ENCODE measurements at places on chromosomes 2 and 18.

DNA sequence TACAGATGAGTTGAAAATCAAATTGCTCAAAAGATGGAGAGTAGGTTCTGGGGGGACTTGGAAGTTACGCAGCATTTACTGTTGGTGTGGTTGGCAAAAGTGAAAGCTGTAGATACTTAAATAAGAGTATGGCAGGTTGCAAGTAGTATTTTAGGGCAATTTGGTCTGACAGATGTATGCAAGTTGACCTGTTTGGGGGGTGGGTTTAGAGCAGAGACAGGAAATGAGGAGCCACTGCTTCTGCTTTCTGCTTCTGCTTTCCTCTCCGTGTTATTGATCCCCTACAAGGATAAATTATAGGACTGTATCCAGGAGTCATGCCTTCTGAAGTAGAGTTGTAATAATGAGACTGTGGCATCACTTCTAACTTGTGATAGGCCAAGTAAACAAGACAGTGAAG lies 71.2 kb downstream of the EPAS1 start:
- DNase-seq, result no peak

- no peak for DNase-seq
Observed at GRCh38 chr2:126635281-126635680, 20.7 kb upstream of the GYPC start.

DNA sequence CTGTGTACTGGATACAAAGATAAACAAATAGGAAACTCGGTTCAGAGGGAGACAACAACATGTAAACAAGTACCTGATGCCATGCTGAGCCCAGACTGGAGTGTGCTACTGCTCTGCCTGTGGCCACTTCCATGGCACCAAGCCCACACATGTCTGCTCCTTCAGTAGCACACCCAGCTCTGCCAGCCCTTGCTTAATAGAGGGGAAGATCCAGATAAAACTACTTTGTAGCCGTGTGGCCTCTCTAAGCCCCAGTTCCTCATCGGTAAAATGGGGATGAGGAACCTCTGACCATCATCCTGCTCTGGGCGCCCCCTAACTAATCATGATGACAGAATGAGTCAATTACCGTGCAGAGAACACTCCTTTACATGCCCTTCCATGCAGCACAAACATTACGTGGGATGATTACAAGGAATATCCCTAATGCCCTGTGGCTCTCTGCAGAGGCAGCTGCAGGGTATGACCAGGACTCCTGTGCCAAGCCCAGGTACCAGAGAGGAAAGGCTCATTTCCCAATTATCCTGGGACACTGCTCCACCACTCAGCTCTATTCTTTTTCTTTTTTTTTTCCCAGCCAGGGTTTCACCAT lies 34.9 kb downstream of the DNMT3A start:
- no peak for DNase-seq

GRCh38 chr2:118013221-118013723 lies 598 bp downstream of the CCDC93 start:
- no peak for DNase-seq

- no peak for DNase-seq
Observed at GRCh38 chr2:29562319-29562718, 359.1 kb downstream of the ALK start.

DNA sequence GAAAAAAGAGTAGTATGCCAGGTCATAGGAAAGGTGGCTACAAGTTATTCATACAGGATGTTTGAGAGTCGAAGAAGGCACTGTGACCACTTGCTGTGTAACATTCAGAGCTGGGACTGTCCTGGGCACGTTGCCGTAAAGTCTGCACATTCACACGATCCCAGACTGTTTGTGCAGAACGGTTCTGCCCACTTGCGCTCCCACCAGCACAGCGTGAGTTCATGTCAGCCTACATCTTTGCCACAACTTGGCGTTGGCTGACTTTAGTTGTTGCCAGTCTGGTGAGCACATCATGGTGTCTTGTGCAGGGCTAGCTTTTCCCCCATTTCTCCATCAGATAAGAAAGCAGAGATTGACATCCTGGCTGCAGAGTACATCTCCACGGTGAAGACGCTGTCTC lies 7.0 kb downstream of the ING5 start:
- DNase-seq, result no peak

DNA sequence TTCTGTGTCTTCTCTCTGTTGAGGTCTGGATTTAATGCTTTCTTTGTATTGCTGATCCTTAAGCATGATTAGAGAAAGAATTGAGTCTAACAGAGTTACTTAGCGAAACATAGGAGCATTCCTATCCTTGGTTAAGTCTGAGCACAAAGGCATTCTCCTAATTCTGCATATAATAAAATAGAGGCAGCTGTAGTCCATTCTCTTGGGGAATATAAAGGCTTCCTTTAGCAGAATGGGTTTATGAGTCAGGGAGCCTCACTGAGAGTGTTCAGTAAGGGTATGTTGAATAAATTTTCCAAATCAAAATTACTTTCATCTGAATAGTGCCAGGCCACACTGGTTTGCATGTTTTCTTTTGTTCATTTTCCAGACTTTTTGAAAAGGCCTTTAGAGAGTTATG lies 101.5 kb downstream of the GALNT1 start:
- DNase-seq, result no peak

GRCh38 chr2:230268606-230269243 lies 43.2 kb downstream of the SP140 start:
- no peak for DNase-seq

DNA sequence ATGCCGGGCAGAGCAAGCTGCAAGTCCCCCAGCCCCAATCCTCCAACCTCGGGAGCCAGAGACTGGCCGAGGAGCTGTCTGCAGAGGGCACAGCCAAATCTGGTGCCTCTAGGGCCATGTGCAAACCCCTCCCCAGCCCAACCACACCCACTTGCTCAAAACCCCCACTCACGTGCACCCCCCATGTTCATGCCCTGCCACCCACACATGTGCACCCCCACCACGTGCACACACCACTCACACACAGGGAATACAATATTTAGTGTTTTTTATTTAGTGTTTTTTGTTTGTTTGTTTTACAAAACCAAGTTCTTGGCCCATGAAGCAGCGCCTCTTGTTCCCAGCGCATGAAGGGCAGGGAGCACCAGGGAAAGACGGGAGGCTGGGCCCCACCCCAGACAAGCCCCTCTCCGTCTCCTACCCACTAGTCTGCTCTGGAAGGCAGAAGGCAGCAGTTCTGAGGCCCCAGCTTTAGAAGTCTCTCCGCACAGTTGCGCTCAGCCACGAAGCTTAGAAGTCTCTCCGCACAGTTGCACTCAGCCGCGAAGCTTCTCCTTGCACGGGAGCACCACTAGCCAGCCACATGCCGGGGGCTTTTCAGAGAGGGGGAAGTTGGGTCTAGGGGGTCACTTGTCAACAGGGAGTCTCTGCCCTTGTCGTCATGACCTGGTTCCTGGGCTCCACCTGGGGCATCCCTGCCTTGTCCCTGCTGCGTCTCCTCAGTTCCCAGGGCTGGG lies 276.1 kb upstream of the HDAC4 start:
- no peak for DNase-seq

DNA sequence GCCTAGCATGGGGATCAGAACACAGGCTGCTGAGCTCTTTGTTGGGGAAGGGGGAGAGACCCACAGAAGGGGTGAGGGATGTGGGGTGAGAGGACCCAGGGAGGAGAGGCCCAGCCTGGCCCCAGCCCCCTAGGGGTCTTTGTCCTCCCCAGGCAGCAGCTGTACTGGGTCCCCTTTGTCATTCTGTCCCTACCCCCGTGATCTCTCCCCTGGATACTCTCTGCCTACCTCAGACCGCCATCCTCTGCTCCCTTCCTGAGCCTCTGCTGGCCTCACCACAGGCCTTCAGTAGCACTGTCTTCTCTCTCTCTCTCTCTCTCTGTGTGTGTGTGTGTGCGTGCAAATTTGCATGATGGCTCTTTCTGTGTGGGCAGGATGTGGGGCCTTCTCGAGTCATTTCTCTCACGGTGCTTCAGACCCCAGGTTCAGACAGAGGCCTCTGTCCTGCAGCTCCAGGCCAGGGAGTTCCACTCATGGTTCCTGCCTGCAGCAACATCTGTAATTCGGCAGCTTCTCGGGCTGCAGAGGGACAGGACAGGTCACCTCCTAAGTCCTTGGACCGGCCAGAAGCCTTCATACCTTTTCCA lies 1.4 kb downstream of the PSD4 start:
- no peak for DNase-seq

DNA sequence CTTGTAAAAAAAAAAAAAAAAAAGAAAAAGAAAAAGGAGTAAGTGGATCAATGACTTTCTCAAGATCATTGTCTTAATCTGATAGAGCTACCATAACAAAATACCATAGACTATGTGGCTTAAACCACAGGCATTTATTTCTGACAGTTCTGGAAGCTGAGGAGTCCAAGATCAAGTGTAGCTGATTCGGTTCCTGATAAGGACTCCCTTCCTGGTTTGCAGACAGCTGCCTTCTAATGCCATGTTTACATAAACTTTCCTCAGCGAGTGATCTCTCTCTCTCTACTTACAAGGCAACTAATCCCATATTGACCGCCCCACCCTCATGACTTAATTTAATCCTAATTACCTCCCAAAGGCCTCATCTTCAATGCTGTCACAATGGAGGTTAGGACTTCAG lies 36.5 kb upstream of the SIX2 start:
- no peak for DNase-seq

DNA sequence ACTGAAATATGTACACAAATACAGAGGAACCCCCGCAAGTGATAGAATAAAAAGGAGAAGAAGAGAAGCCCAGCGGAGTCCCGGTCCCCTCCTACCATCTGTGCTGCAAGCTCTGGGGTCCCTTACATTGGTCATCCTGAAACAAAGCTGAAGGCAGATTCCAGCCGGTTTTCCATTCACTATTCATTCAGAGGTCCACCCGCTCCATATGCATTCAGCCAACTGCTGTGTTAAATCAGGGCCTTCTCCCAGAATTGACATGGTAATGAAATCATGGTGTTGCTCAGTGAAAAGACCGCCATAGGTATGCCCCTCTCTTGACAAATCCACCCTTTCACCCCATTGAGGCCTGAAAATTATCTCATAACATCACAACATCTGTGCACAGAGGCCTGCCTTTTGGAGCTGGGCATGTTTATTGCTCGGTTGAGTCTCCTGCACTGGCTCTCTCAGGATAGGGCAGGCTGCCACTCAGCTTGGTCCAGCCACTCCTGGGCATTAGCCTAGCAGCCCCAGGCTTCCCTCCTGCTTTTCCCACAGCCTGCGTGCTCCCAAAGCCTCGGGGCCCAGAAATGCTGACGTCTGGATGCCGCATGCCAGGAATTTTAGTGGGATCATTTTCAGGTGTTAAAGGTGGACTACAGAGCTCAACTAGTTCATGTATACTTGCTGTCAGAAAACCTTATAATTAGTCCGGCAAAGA lies 39.3 kb upstream of the ID2 start:
- no peak for DNase-seq

DNA sequence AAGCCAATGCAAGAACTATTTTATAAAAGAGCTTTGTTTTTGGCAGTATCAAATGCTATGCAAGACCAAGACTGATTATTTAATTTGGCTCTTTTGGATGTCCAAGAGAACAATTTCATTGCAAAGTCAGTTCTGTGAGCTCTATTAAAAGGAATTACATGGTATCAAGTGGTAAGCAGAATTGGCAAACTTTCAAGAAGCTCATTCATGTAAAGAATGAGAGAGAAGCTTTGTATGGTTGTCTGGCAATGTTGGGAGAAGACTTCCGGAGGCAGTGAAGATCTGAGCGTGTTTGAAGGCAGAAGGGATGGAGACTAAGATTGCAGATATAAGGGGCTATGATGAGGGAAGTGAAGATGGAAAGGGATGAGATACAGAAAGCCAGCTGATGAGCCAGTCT lies 49.6 kb downstream of the CPS1 start:
- no peak for DNase-seq

DNA sequence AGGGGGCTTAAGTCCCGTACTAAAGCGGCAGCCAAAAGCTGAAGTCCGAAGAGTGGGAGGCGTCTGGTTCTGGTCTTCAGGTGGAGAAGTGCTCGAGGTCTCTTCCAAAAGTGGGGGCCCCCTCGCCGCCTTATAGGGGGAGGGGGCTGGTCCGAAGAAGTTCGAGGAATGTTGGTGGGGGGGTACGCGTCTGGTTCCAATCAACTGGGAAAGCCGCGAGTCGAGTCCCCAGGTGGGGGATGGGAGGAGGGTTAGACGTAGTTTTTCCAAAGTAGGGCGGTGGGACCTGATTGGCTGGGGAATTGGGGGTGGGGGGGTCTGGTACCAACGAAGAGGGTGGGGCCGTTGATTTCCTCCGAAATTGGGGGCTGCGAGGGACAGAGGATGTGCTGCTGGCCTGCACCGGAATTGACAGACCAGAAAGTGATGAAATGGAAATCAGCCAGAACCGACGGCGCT lies 594 bp downstream of the ITM2C start:
- DNase-seq, result no peak

DNA sequence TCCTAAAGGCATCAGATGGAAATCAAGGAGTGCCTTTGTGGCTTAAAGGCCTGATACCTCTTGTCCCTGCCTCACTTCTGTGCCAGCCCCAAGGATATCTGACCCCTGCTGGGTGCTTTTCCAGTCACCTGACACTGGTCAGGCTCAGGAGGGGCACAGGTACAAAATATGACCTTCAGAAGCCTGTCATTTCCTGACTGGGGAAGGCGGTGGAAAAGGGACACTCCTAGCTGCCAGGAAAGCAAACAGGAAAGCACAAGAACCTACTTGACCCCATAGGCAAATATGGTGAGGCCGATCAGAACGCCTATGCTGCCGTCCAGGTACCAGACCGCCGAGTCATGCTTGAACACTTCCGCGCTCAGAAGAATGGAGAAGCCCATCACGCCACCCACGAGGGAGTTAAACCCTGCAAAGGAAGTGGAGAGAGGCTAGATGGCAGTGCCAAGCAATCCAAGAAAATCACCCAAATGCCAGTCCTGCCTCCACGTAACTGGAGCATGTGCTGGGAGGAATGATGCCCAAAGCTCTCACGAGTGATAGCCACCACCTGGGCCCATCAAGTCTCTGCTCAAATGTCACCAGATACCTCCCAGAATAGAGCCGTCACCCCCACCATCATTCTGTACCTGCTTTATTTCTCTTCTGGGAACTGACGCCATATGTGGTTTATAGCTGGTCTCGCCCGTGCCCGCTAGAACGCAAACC lies 204.0 kb downstream of the MGAT5 start:
- no peak for DNase-seq

DNA sequence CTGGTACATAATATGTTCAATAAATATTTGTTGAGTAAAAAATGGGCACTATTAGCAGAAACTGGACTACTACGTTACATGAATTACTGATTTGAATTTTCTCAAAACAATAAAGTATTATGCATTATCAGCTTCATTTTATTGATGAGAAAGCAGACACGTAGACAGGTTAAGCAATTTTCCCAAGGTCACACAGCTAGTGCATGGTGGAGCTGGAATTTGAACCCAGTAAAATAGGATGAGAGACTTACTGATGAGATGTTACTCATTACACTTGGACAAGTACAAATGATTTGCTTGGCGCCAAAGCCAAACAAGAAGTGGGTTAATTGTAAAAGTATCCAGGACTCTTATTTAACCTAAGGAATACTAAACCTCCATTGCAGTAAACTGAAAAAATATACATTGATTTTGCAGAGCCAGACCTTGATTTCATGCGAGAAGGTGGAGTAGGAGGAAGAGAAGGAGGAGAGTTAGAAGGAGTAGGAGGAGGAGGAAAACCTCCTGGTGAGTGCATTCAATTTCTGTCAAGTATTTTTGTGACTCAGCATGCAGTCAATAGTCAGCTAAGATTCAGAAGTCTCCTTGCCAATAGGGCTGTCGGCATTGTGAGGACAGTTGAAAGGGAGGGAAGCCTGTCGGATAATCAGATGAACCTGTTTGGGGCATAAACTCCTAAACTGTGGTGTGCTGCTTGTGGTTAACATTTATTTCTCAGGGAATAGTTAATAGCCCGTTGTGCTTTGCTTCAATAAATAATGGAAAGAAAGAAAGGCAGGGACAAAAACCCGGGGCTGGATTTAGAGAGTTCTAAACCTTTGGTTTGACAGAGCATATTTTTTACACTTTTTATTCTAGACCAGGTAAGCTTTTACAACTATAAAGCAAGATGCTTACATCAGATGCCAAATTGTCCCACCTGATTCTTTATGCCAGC lies 77.0 kb upstream of the TACR1 start:
- no peak for DNase-seq

All from cortex of kidney (tissue), 1 donor.